Ascending aorta (tissue), 2 donors: ENCODE measurements at places on chromosomes 3 and 15. TPM values are rescaled to one million over a fixed set of nuclear protein-coding genes. Genes with fewer than 3 reads are reported as not detected.

GRCh38 chr3:12891985-12892839, 50.8 kb upstream of the RPL32 start:
- peak; percentile 75 for DNase-seq
- no peaks in the 10 kb centered on the region for H3K36me3 ChIP-seq
- peak overlapping the region; percentile 53 for H3K4me3 ChIP-seq
- H3K4me1 ChIP-seq = peaks cover 18% of the 10 kb centered on the region

Gene CYFIP1
- total RNA-seq = 94.7 TPM

GRCh38 chr3:71859123-71859519, 74.2 kb upstream of the PROK2 start:
- DNase-seq = no peak
- H3K4me1 ChIP-seq = no peaks in the 10 kb centered on the region

Gene FBN1
- total RNA-seq = 164 TPM

DNA sequence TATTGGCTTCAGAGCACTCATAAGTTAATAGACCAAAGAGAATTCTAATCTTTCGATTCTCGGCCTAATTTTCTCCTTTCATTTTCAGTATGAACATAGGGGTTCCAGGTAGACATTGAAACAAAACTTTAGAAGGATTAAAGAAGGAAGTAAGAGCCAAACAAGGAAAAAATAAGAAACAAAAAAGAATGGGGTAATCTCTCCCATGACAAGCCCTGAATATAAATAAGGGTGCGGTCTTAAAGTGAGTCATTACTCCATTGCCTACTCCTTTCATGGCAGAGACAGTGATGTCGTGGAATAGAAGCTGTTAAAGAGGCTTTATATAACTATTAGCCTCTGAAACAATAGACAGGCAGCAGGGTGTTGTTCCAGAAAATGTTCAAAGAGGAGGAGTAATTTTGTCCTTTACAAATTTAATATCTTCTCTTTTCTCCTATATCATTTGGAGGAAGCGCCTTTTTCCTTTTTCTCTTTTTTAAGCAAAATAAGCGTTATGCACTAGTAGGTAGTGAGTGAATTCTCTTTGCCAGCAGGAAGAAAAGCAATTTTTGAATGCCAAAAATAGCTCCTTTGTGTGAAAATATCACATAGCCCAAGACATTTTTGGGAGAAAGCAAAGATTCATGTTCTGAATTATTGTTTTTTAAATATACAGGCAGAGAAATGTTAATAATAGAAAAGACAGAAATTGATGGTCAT, 607.9 kb upstream of the KCNMB2 start:
- H3K4me3 ChIP-seq = no peak overlapping the region
- peaks cover 4% of the 10 kb centered on the region for H3K4me1 ChIP-seq
- peak overlapping the region; percentile 36 for H3K27ac ChIP-seq
- DNase-seq = no peak
- no peaks in the 10 kb centered on the region for H3K36me3 ChIP-seq
- H3K27me3 ChIP-seq = no peaks in the 10 kb centered on the region

GRCh38 chr3:102018551-102018950, 169.2 kb downstream of the NFKBIZ start:
- H3K27ac ChIP-seq = no peak overlapping the region
- H3K4me1 ChIP-seq = no peaks in the 10 kb centered on the region
- H3K27me3 ChIP-seq = no peaks in the 10 kb centered on the region
- no peaks in the 10 kb centered on the region for H3K36me3 ChIP-seq

Gene SQOR
- total RNA-seq = 61.4 TPM

Gene KNL1
- not detected for total RNA-seq
